ENCODE measurements at places on chromosomes 16 and 17.

DNA sequence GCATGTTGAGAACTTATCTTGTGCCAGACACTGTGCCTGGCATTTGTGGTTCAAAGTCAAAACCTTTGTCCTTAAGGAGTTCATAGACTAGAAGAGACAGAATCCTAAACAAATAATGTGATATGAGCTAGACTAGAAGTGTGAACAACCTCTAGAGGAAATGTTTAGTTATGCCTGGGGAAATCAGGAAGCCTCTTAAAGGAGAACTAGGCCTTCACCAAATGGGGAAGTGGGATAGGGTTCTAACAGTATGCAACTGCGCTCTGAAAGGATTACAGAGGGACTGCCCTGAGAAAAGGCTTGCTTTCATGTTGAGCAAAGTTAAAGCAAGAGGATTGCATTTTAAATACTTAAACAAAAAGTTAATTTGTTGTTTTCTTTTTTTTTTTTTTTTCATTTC, 4.9 kb downstream of the RUNDC1 start:
- no peak for DNase-seq

- DNase-seq: no peak
Observed at GRCh38 chr16:72857834-72858664, 189.9 kb downstream of the ZFHX3 start.

DNA sequence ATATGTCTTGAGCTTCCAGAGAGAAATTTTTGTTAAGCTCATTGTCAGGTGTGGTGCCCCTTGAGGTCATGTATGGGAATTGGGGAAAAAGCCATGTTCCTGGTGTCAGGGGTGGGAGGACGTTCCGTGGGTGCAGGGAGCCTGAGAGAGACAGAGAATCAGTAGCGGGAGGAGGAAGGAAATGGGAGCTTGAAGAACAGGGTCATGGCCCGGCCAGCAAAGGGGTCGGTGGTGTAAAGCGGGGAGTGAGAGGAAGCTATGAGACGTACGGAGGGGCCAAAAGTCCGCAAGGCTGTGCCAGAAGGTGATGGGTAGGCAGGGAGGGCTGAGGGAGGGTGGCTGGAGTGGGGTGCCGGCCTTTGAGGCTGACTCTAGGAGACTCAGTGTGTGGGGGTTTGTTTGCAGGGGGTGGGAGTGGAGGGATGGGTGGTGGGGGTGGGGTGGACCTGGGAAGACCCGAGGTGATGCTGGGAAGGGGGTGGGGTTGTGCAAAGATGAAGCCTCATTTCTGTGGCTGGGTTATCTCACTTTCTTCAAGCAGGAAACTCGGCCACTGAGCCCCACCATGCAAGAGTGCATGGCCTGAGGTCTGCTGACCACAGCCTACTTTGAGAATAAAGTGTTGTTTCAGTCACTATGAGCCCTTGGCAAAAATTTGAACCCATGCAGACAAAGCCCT, 63.6 kb downstream of the PLCG2 start:
- no peak for DNase-seq

DNA sequence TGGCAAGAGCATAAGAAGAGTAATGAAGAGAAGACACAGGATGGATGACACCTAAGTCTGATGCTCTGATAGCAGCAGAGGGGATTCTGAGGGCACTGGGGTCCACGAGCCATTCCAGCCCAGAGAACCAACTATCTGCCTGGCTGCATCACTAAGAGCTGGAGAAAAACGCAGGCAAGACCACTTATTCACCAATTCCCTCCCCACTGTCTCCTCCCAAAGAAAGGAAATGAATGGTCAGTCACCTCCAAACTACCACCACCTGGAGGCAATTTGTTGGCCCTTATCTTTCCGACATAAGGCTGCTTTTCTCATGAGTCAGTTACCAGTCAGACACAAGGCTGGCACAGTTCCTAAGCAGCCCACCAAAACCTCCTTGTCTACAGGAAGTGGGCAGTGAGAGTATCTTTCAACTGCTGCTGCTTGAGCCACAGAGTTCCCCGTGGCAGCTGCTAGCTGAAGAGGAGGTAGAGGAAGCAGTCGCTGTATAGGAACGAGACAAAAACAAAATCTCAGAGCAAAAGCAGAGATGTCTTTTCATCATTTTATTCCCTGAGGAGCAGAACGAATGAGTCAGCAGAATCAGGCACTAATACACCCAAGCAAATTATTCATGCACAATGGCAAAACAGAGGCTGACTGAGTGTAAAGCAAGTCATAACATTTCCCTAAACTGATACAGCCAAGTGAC, 111.1 kb downstream of the SMG6 start:
- DNase-seq: peak; percentile 85

DNA sequence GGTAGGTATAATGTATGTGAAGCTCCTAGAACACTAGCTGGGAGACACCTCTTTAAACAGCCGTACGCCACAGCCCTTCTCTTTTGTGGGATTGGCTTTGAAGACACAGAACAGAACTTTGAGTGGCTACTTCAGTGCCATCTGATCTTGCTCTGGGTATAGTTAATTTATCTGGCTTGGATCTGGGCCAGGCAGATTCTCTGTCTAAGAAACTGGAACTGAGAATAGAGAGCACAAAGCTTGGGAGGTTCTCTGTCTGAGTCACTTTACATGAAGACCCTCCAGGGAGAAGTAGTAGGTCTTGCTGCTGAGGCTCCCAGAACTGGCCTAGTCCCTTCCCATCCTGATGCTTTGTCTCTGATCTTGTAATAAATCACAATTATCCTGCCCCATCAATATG, 721.0 kb upstream of the KIF2B start:
- DNase-seq: no peak

DNA sequence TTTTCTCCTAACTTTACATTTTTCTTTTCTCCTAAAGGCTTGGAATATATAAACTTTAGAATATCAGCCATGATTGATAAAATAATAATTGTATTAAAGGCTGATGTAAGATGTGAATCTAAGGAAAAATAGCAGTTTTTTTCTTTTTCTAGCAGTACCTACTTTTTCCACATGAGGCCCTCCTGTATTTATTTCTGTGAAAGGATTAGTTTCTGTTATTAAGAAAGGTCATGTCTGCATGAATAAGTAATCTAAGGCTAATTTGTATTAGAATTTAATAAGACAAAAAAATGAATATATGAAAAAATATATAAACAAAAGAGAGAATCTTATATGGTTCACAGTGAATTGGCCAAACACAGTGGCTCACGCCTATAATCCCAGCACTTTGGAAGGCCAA, 85.3 kb downstream of the STXBP4 start:
- DNase-seq: no peak

DNA sequence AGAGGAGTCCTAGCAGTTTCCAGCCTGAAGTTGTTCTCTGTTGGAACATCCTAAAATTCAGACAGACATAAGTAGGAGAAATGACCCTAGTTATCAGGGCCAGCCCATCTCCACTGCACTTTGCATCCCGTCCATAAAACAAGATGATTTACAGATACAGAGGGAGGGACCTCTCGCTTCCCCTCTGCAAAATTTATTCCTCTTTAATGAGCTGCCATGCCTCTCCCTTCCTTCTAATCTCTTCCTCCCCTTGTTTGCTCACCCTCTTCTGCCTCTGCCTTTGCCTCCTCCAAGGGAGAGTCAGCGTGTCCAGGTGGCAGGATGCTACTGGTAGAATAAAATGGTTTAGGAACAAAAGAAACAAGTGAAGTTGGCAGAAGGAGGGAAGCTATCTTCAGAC, 351.3 kb downstream of the SOX9 start:
- no peak for DNase-seq

GRCh38 chr17:34503528-34504195, 75.7 kb upstream of the TMEM132E start:
- no peak for DNase-seq

DNA sequence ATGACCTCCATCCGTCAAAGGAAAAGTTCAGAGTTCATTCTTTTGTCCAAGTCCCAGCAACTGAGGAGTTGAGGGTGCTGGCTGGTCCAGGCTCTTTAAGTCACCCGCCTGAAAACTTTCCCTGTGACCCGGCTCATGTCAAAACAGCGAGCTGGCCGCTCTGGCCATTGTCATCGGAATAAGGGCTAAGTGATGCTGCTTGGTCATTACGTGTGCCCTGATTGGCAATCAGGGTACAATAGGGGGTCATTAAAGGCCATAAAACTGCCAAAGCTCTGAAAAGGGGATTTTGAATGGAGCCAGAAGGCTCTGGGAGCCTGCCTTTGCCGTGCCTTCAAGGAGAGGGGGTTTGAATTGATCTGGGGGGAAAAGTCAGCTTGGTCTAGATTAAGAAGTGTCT, 88.5 kb upstream of the IRX3 start:
- DNase-seq: no peak

GRCh38 chr17:80430446-80431245, 15.7 kb downstream of the ENDOV start:
- no peak for DNase-seq

DNA sequence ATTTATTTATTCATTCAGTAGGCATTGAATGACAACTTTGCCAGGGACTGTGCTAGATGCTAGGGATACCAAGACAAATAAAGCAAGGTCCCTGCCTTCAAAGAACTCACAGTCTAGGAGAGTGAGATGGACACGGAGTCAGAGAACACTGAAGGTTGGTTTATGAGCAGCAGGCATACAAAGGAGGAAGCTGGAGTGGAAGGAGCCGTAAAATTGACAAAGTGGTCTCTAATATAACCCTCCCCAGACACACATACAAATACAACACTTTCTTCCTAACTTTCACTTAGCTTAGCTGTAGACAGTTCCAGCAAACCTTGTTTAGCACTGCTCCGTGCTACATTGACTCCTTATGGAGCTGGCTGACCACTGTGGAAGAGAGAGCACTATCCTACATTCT, 229.7 kb downstream of the IRX3 start:
- DNase-seq: no peak

GRCh38 chr16:3094289-3095027, 4.6 kb downstream of the ZSCAN10 start:
- DNase-seq: no peak

DNA sequence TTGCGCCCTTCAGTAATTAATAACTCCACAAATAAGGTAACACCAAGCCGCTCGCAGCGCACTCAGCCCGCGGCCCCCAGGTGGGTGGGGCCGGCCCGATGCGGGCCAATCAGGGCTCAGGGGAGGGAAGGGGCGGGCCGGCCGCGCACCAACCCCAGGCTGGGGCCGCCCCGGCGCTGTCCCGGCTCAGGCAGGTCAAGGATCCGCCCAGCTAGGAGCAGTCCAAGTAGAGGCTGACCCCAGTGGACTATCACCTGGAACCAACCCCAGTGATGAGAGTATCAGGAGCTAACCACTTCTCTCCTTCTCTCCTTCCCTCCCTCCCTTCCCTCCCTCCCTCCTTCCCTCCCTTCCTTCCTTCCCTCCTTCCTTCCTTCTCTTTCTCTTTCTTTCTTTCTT, 110.8 kb downstream of the C16orf78 start:
- no peak for DNase-seq

DNA sequence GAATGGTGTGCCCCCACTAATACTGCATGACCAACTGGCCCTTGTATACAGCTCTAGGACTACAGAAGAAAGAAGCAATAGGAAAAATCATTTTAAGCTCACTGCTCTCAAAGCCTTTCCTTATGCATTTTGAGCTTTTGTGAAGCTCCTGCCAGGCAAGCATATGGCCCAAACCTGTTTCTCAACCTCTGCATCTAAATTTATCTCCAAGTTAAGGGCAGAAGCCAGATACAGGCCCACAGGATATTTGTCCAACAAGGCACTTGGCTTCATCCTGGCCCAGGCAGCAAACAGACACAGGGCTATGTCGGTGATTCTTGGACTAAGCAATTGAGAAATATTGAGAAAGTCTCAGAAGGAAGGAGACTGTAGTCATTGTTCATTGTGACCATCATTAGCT, 43.9 kb downstream of the CCT6B start:
- DNase-seq: no peak

DNA sequence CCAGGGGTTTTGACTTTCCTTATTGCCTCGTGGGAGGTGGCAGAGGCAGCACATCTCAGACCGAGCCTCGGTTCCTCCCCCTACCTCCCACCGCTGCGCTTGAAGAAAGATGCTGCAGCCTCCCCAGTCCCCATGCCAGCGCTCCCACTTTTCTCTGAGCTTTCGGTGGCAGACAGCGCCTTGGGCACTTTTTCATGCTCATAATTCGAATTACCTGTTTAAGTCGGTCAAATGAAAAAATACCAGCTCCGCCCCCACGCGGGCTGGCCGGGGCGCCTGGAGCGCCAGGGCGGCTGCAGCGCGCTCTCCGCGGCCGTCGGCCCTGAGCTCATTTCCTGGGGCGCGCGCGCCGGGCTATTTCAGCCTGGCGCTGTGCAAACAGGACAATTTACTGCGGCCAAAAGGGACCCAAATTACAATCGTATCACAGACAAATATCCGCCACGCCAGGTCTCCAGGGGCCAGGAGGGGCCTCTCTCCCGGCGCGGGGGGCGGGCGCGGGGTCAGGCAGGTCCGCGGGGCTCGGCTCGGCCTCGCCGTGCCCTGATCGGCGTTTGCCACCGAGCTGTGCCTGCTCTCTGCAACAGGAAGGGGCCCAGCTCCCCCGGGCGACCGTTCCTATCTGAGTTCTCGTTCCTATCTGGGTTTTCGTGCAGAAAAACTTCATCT, 45.0 kb downstream of the SOST start:
- DNase-seq: no peak
